GM18507 (cell line): ENCODE measurements at places on chromosomes 16 and 17.

GRCh38 chr16:19583665-19584300 lies 28.3 kb downstream of the VPS35L start:
- no peak for DNase-seq

DNA sequence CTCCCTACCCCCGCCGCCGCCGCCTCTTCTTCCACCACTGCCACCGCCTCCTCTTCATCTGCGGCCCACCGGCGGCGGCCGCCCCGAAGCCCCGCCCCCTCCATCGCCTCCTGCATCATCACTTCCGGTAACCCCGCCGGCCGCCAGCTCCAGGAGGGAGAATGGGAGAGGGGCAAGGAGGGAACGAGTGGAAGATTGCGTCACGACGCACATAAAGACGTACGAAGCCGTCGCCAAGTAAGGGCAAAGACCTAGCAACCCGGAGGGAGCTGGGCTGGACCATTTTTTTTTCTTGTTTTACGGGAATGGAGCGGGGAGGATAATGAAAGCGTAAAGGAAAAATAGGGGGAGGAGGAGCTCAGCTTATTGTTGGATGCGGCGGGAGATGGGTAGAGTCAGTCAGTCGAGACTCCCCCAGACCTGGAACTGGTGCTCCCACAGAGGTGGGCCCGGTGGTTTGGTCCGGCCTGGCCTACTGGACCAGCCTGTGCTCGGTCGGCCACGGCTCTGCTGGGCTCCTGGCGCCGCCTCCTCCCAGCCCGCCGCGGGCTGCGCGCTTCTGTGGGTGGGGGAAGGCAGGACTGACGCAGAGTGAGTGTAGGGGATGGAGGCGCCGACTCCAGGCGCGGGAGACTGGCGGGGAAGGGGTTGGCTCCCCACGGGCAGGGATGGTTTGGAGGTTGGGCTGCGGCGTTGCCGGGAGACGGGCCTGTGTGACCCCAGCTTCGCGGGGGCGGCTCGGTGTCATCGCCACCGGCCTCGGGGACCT lies at the start of the genes DCUN1D3 and LYRM1:
Gene DCUN1D3, minus strand, starts transcription at position 60 of the 769 bp plus-strand sequence. CDS start 37,820 bp downstream, outside the sequence.
Gene LYRM1, plus strand, starts transcription at position 473 of the 769 bp plus-strand sequence. CDS start 14,785 bp downstream, outside the sequence.
- peak; percentile 84 for DNase-seq

- no peak for DNase-seq
Observed at GRCh38 chr16:46783800-46784199, 35.7 kb upstream of the MYLK3 start.

DNA sequence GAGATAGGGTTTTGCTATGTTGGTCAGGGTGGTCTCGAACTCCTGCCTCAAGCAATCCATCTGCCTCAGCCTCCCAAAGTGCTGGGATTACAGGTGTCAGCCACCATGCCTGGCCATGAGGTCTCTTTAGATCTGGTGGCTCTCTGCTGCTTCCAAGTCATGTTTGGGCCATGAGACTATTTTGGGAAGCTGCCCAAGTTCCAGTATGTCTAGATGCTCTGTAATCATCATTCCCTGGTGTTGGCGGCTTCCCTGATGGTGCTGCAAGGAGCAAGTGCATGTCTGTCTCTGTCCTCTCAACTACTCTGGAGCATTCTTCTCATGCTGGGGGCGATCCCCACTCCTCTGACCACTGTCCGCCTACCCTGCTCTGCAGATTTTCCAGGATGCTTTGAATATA lies 6.4 kb upstream of the ODF4 start:
- DNase-seq: no peak

- no peak for DNase-seq
Observed at GRCh38 chr17:70138291-70138865, 31.0 kb upstream of the KCNJ2 start.
